ENCODE measurements at places on chromosomes 7 and 10. TPM values are rescaled to one million over a fixed set of nuclear protein-coding genes. Genes with fewer than 3 reads are reported as not detected.

GRCh38 chr7:108193594-108194498 lies 63.7 kb upstream of the LAMB4 start:
- H3K4me1 ChIP-seq: no peaks in the 10 kb centered on the region
- H3K4me3 ChIP-seq: no peak overlapping the region
- no peaks in the 10 kb centered on the region for H3K36me3 ChIP-seq
- no peaks in the 10 kb centered on the region for H3K27me3 ChIP-seq

GIMAP8 gene
- 17.8 TPM for total RNA-seq

DNA sequence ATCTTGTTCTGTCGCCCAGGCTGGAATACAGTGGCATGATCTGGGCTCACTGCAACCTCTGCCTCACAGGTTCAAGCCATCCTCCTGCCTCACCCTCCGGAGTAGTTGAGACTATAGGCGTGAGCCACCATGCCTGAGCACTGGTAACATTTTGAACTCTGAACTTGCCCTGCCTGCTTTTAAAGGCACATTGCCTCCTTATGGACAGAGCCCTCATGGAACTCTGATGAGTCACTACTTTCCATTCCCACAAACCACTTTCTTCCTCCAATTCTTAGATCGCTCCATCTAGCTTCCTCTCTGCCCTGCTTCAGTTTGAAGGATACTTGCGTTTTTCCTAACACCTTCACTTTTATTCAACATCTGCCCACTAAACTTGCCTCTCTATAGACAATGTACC lies 38.1 kb downstream of the PRPS1L1 start:
- H3K4me3 ChIP-seq: no peak overlapping the region
- no peak for DNase-seq
- H3K4me1 ChIP-seq: no peaks in the 10 kb centered on the region
- no peak overlapping the region for H3K27ac ChIP-seq
- no peaks in the 10 kb centered on the region for H3K36me3 ChIP-seq

DNA sequence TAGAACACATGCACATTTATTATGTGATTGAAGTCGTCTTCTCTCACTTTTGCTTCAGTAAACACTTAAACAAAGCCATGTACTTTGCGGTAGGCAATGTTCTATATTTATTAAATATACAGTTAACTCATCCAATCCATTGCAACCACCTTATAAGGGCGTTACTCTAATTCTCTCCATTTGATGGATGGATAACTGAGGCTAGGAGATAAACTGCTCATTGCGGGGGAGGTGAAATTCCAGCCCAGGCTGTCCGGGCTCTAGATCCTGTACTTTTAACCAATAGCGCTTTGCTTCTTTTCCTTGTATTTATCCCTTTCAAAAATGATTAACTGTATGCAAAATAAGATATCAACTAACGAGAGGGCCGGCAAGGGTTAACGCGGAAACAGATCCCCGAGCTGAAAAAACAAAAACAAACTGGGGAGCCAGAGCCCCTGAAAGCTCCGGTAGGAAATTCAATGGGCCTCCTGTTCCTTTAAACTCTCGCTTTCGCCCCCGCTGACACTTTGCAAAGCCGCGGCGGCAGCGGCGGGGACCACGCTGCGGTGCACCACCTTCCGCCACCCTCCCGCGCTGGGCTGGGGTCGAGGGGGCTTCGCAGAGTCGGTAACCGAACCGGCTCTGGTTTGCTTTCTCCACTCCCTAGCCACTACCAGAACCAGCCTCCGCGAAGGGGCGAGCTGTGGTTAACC lies 1.0 kb upstream of the PLXDC2 start:
- peak overlapping the region; percentile 90 for H3K4me3 ChIP-seq
- H3K36me3 ChIP-seq: no peaks in the 10 kb centered on the region
- H3K27me3 ChIP-seq: no peaks in the 10 kb centered on the region
- no peaks in the 10 kb centered on the region for H3K4me1 ChIP-seq
- peak overlapping the region; percentile 87 for H3K27ac ChIP-seq
- DNase-seq: peak; percentile 89
